Activated CD4-positive, alpha-beta T cell treated with anti-CD3 and anti-CD28 coated beads for 48 hours (primary cell): ENCODE measurements at places on chromosomes 12 and 14.

DNA sequence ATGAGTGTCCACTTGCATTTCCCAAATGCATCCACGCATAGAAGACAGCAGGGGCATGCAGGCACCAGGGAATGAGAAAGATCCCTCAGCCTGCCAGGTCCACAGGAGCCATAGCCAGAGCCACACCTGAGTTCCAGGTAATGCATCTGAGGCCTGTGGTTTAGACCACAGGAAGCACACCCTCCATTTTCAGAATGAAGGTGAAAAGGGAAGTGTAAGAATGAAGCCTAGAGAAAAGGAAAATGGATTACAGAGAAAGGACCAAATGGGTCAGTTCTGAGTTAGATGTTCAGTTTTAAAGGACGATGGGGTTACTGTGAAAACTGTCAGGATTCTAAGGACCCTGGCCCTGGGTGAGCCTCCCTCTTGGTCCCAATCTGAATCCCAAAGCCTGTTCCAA, 1283.2 kb downstream of the TMEM121 start:
- DNase-seq: no peak

DNA sequence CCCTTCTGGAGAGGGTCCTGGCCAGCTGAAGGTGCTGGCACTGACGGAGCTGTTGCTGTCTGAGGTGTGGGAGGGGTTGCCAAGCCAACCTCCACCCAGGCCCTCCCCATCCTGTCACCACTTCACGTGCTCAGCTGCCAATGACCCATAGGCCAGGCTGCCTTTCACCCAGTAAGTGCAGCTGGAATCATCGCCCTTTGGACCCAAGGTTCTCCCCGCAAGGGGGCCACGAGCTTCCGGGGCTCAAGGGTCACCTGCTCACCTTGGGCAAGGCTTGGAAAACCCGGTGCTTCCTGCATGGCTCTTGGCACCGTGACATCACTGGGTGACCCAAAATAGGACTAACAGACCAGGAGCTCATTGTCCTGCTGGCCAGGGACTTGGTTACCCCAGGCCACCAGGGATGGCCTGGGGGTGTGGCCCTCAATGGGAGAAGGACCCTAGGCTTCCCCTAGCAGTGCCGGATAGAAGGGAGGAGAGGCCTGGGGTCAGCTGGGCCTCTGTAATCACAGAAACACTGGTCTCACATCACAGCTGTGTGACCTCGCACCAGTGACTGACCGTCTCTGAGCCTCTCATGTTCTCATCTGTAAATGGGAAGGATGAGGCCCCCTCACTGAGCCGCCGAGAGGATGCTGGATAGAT, 51.3 kb downstream of the CCDC85C start:
- no peak for DNase-seq

DNA sequence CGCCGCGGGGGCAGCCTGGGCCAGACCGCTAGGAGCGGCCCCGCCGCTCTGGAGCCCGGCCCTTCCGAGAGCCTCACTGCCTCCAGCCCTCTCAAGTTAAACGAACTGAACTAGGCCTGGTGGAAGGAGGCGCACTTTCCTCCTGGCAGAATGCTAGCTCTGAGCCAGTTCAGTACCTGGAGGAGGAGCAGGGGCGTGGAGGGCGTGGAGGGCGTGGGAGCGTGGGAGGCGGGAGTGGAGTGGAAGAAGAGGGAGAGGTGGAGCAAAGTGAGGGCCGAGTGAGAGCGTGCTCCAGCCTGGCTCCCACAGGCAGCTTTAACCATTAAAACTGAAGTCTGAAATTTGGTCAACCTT, 5.3 kb downstream of the LTB4R start:
- no peak for DNase-seq

DNA sequence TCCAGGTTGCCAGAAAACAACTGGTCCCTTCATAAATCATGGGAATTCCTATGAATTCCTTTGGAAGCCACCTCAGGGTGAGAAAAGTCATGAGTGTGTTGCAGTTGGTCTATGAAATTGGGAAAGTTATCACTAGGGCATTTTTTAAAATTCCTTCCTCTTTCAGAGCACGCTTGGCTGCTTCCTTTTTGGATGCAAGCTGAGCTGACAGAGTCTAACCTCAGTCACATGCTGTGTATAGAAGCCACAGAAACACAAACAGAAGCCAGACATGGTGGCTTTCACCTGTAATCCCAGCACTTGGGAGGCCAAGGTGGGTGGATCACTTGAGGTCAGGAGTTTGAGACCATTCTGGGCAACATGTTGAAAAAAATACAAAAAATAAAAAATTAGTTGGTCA, 21.7 kb upstream of the HELB start:
- no peak for DNase-seq

GRCh38 chr12:2930865-2931264, 28.3 kb upstream of the TEAD4 start:
- DNase-seq: no peak

- no peak for DNase-seq
Observed at GRCh38 chr12:111063295-111064026, 143.1 kb upstream of the MYL2 start.

DNA sequence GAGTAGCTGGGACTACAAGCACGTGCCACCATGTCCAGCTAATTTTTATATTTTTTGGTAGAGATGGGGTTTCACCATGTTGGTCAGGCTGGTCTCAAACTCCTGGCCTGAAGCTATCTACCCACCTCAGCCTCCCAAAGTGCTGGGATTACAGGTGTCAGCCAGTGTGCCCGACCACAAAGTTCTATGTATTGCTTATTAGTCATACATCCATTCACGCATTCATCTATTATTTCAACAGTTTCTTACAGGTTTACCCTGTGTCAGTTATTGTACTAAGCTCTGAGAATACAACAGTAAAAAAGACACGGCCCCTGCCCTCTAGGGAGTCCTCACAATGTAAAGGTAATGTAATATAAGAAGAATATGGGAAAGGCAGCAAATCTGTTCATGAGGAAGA, 188.9 kb upstream of the BTG1 start:
- no peak for DNase-seq
